Motor neuron (in vitro differentiated cells): ENCODE measurements at places on chromosomes 13 and 19. TPM values are rescaled to one million over a fixed set of nuclear protein-coding genes. Genes with fewer than 3 reads are reported as not detected.

KLK15 gene
- 0.18 and 0.29 TPM in 2 replicates for total RNA-seq

INAFM1 gene
- total RNA-seq: 12.6 and 17.5 TPM in 2 replicates

CGB3 gene
- 0.47 TPM in 1 of 2 replicates, not detected in the other for total RNA-seq

GRCh38 chr13:50509771-50510441 is 333.6 kb downstream of the DLEU7 start:
- no peak for ATAC-seq

- no peak for ATAC-seq
Measured at GRCh38 chr13:24541127-24541475, 28.5 kb upstream of the PARP4 start.

DNA sequence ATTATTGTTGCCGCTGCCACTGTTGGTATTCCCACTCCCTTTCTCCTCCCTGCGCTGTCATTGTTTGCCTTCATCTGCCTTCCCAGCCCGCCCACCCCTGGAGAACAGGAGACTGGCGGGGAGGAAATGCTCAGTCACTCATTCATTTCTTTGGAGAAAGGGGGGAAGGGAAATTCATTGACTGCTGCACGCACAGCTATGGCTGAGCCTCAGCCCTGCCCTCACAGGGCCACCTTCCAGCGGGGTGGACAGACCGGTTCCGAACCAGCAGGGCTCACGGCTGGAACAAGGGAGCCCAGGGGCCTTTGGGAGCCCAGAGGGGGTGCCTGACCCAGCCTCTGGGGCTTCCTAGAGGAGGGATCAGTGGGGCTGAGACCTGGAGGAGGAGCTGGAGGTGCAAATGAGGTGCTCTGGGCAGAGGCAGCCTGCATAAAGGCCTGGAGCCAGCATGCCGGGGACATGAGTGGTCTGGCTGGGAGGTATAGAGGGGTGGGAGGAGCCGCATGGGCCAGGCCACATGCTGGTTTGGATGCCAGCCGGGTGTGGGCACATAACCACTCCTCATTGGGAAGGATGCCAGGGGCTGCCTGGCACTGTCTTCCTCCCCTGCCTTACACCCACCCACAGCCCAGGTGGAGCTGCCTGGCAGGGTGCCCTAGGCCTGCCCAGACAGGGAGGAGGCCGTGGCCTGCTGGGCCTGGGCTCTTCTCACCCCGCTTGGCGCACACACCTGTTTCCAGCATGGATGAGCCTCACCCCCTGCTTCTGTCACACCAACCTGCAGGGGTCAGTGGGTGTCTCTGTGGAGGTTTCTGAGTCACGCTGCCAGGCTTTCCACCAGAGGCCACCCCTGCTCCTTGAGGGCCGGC is 26.8 kb downstream of the PPP5C start:
- ATAC-seq: peak; percentile 59

DNA sequence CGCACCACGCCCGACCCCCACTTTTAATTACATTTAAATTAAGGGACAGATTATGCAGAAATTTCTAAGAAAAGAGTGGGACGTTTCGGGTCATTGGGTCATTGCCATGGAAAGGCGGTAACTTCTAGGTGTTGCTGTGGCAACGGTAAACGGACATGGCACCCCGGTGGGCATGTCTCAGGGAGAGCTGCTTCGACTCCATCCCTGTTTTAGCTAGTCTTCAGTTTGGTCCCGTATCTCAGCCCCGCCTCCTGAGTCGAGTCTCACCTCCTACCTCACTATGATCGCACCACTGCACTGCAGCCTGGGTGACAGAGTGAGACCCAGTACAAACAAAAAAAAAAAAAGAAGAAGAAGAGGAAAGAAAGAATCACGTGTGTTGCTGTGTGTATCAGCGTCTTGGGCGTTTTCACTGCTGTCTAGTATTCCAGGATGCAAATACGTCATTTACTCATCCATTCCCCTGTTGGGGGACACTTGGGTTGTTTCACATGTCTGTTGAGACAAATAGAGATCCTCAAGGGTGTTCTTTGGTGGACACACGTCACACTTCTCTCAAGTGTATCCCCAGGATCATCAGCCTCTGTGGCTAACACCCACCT is 41.7 kb downstream of the CELF5 start:
- ATAC-seq: no peak

DNA sequence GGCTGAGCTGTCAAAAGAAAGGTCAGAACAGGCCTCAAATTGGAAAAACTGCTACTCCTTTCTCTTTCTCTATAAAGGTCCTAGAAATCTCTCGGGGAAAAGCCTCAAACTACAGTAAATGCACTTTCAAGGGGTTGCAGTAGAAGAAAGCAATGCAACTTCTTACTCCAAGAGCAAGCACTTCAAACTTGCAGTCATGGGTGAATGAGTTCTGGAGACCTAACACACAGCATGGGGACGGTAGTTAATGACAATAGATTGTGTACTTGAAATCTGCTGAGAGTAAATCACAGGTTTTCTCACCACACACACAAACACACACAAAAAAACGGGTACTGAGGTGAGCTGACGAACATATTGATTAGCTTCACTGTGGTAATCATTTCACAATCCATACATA is 11.8 kb downstream of the TUBGCP3 start:
- ATAC-seq: no peak

GRCh38 chr19:46626446-46626845 is 1.6 kb upstream of the PTGIR start:
- ATAC-seq: no peak

DNA sequence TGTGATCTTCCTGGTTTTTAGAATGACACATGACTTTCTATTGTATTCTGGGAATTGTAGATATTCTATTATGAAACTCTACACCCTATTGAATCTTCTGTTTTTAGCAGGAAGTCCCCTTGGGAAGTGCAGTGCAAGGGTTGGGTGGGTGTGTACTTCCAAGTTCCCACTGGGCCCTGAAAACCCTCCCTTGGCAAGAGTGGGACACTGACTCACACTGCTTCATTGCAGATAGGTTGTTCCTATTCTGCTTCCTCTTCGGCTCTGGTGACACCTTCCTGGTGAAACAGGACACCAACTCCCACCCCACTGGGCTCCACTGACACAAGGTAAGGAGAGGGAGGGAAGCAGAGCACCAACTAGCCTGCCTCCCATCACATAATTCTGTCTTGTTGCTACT is 121.8 kb downstream of the KCTD12 start:
- ATAC-seq: no peak

DNA sequence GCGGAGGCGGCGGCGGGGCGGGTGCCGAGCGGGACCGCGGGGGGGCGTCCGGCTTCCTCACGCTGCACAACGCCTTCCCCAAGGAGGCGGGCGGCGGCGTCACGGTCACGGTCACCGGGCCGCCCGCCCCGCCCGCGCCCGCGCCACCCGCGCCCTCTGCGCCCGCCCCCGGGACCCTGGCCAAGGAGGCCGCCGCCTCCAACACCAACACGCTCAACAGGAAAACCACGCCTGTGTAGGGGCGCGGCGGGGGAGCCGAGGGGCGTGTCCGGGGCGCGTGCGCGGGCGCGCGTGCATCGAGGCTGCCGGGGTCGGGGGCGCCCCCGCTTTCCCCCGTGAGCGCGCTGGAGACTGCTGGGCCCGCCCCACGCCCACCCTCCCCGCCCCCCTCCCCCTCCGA is 8.8 kb upstream of the CACNG6 start:
- ATAC-seq: peak; percentile 39

GRCh38 chr13:36421447-36421846 is 10.8 kb upstream of the CCNA1 start:
- no peak for ATAC-seq

- no peak for ATAC-seq
Measured at GRCh38 chr13:50649211-50649610, 194.3 kb downstream of the DLEU7 start.

- ATAC-seq: no peak
Measured at GRCh38 chr13:44869167-44869566, 120.1 kb downstream of the NUFIP1 start.
